Germinal center (tissue), 1 donor: ENCODE measurements at places on chromosomes 5 and 9.

- no peak for DNase-seq
These were observed 35.5 kb upstream of the ISL1 start for GRCh38 chr5:51347704-51348103.

- no peak for DNase-seq
These were observed 49.3 kb downstream of the F2R start for GRCh38 chr5:76765249-76765648.

DNA sequence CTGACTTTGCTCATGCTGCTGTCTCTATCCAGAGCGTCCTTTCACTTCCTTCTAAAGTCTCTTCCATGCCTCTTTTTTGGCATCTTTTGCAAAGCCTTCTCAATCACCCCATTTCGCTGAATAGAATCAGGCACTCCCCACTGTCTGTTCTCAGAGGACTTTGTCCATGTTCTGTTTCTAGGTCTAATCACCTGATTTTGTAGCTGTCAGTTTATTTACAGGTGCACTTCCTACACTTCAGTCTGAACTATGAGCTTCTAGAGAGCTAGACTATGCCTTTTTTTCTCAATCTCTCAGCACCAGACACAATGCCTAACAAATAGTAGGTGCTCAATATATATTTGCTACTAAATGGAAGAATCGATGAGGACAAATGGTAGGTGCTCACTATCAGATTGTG is 29.9 kb downstream of the TLR4 start:
- DNase-seq, result no peak

- no peak for DNase-seq
These were observed 4.8 kb downstream of the MCIDAS start for GRCh38 chr5:55222092-55222984.

DNA sequence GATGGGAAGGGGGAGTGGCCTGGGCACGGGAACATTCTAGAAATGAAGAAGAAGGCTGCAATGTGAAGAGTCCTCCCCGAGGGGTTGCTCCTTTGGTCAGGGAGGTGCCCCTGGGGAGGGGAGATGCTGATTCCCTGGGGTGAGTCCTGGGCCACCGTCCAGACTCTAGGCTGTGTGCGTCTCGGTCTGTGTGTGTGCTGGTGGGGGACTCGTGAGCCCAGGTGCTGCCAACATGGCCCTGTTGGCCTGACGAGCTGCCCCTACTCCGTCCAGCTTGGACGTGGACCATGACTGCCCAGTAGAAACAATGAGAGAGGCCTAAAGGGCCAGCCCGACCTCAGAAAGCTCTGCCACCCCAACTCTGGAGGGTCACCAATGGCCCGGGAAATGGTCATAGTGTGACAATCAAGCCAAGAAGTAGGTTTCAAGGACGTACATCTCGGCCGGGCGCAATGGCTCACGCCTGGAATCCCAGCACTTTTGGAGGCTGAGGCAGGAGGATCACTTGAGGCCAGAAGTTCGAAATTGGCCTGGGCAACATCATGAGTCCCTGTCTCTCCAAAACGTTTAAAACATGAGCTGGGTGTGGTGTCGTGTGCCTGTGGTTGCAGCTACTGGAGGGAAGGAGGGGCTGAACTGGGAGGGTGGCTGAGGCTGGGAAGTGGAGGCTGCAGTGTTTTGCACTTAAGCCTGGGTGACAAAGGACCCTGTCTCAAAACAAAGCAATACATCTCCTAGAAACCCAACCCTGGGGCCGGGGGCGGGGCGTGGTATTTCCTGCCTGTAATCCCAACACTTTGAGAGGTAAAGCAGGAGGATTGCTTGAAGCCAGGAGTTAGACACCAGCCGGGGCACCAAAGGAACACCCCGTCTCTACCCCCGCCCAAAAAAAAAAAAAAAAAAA is 17.0 kb downstream of the LHX3 start:
- no peak for DNase-seq

DNA sequence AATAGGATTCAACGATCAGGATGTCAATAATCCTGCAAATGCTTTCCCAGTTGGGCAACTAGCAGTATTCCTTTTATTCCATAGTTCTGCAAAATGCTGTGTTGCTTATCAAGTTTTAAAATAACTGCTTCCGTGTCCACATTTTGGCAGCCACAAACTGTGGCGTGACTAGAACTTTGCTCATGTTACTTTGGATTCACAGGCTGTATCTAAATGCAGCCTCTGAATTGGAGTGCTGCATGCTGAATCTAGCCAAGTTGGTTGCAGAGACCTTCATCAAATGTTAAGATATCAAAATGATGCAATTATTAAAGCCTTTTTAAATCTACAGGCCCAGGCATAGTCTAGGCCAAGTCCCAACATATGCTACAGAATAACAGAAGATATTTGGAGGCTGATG is 249.2 kb downstream of the NR2F1-AS1 start:
- DNase-seq, result no peak

DNA sequence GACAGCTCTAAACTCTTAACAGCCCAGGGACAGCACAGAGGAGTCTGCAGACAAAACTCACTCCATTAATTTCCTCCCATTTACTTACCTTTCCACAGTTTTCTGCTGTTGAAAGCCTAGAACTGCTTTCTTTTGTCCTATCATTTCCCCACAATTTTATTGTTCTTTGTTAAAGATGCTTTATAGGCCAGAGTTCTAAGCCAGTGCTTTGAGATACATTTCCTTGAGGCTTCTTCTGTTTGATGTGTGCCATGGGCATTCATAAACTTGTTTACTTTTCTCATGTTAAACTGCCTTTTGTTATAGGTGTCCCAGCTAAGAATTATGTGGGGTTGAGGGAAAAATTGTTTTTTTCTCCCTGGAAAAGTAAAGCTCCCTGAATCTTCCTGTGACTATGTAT is 25.9 kb upstream of the SUB1 start:
- DNase-seq, result no peak

DNA sequence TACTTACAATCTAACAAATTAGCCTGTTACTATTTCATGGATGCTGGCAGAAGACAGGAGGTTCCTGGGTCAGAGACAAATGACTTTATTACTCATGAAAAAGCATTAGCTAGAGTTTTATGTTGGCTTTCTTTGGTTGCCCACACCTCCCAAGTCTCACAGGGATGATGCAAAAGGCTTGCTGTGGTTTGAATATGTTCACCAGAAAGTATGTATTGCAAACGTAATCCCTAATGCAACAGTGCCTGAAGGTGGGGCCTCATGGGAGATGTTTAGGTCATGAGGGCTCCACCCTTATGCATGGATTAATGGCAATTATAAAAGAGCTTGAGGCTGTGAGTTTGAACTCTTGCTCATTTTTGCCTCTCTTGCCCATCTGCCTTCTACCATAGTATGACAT is 28.5 kb downstream of the DPYSL3 start:
- DNase-seq, result no peak

GRCh38 chr9:105320568-105320967 is 76.1 kb downstream of the SLC44A1 start:
- no peak for DNase-seq

GRCh38 chr5:59661311-59661710 is 232.2 kb downstream of the PDE4D start:
- no peak for DNase-seq

- no peak for DNase-seq
These were observed 95.8 kb upstream of the RETREG1 start for GRCh38 chr5:16712620-16713019.

- no peak for DNase-seq
These were observed 36.4 kb downstream of the PHF2 start for GRCh38 chr9:93612796-93613154.

GRCh38 chr9:137610944-137611343 is 5.5 kb downstream of the ARRDC1 start:
- no peak for DNase-seq
